NCI-H187 treated with DMSO at 0.1 percent for 48 hours (cell line): ENCODE measurements at places on chromosomes 5 and 9.

DNA sequence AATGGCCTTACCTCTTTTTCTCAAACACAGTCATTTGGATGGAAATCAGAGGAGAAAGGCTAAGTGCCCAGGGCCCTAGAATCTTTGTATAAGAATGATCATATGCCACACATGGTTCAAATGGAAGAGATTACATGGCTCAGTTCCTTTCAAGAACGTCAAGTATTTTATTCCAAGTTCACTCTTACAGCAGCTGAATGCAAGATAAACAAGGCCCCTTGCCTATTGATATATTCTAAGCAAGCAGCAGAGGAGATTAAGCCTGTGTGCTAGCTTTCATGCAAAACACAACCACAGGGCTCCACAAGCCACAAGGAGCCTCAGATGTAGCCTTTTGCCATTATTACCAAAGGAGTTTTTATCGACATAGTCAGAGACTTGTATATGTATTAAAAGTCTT lies 55.3 kb upstream of the SLCO6A1 start:
- peak; percentile 42 for DNase-seq

DNA sequence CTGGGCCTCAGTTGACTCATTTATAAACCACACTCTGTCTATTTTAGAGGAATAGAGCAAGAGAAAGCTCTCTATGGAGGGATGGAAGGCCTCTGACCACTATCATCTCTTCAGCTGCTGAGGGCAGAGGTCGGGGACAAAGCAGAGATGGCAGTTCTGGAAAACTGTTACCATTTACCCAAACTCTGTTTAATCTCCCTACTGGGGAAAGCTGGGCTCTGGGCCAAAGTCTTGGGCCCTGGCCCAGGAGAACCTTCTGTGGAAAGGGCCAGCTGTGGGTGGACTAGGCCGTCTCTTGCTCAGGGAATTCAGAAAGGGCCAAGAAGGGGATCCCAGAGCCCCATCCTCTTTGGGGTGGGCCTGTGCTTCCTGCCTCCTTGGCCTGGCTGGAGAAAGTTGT lies 100.0 kb downstream of the PSD2 start:
- no peak for DNase-seq

DNA sequence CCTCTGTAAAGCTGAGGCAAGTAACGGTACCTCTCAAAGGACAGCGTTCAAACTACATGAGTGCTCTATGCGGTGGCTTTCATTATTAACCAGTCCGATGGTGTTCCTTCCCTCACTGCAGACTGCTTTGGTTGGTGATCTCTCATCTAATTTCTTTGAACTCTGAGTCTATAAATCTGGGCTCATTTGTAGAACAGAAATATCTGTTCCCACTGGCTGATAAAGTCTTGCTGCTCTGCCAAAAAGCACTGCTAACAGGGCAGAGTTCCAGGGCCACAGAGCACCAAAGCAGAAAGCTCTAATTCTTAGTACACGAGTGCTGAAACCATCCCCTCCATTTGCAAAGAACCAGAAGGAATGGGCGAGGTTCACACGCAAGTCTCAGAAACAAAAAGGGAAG lies 81.9 kb downstream of the MED27 start:
- no peak for DNase-seq

DNA sequence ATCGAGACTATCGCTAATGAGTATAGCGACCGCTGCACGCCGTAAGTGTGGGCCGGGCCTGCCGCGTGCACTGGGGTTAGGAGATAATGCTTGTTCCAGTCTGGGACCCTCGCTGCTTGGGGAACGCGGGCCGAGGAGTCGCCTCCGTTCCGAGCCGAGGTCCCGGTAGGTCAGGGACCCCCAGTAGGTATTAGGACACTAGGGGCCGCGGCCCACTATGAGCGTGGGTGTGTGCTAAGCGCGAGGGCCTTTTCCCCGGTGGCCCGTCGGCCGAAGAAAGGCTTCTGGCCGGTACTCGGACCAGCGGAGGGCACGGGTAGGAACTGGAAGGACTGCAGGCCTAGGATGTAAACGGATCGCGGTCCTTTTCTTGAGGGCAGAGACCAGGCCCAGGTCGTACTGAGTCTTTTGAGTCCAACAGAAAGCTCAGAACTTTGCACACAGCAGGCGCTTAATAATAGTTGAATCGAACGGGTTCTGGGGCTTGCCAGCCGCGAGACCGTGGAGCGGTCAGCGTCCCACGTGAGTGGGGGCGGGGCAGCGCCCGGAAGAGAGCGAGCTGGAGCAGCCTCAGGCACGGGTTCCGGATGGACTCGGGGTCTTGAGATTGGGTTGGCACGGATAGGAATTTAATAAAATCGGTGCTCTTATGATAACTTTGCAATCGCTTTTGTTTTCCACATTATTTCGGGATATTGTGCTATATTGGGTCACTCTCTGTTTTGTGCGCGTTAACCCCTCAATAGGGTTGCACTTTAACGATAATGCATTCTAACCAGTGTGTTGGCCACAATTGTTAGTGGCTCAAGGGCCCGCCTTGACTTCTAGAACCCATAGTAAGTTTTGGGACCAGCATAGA lies 733 bp downstream of the HSPA4 start:
- DNase-seq = no peak

DNA sequence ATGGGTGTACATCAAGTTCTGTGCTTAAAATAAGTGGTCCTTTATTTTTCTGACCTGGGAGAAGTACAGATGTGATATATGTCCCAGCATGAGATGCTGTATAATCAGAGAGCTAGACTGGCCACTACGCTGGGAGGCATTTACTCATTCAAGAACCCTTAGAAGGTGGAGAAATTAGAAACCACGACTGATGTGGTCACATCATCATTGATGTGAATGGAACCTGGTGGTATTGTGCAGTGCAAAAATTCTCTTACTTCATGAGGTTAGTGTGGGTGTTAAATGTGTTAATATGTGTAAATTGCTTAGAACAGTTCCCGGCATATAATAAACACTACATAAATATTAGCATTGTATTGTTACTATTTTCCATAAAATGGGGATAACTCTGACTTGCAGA lies 69.5 kb upstream of the CKMT2 start:
- DNase-seq = no peak

DNA sequence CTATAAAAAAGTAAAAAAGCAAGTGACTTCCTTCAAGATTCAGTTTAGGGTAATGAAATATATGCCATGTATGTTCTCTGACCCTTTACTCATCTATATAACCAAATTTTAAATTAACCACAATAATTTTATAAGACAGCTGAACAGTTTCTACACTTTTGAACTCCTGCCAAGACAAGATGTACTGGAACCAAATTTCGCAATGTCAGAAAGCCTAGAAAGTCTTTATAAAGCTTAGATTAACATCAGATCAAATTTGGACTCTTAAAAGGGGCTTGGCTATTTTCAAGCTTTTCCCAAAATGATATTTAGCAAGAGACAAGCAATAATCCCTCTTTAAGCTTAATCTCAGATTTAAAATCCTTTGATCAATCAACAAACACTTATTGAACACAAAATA lies 362.6 kb downstream of the PTPRD start:
- DNase-seq = no peak

GRCh38 chr5:178336889-178337288 lies 104.3 kb upstream of the PHYKPL start:
- no peak for DNase-seq

DNA sequence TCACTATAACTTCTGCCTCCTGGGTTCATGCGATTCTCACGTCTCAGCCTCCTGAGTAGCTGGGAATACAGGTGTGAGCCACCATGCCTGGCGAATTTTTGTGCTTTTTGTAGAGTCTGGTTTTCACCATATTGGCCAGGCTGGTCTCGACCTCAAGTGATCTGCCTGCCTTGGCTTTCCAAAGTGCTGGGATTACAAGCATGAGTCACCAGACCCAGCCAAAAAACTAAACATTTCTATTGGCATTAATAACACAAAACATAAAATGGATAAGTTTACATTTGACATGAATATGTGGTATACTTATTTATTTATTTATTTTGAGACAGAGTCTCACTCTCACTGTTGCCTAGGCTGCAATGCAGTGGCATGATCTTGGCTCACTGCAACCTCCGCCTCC lies 13.6 kb upstream of the REEP5 start:
- no peak for DNase-seq

DNA sequence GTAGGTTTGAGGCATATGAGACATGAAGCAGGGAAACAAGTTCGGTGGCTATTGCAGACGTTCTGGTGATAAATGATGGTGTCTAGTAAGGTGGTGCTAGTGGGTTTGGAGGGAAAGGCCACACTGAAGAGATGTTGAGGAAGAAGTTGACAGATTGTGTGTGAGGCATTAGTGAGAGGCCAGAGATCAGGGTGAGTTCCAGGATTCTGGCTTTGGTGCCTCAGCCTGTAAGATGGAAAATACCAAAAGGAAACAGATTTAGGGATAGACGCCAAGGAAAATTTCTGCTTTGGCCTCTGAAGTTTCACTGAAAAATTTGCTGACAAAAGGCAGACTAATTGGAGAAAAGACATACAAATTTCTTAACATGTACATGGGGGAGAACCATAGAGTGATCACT lies 6.4 kb upstream of the PAIP1 start:
- no peak for DNase-seq

DNA sequence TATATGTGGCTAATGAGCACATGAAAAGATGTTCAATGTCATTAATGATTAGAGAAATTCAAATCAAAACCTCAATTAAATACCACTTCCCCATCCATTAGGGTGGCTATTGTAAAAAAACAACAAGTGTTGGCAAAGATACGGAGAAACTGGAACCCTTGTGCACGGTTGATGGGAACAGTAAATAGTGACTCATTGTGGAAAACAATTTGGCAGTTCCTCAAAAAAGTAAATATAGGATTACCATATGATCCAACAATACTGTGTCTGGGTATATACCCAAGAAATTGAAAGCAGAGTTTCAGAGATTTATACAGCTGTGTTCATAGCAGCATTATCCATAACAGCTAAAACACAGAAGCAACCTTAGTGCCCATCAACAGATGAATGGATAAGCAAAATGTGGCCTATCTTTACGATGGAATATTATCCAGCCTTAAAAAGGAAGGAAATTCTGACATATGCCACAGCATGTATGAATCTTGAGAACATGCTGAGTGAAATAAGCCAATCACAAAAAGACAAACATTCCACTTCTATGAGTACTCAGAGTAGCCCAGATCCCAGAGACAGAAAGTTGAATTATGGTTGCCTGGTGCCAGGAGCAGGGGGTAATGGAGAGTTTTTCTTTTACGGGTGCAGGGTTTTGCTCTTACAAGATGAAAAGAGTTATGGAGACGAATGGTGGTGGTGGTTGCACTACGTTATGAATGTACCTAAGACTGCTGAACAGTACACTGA lies 41.4 kb upstream of the LRRC14B start:
- DNase-seq = no peak

- no peak for DNase-seq
Measured at GRCh38 chr5:74372051-74372450, 268.5 kb downstream of the ENC1 start.

DNA sequence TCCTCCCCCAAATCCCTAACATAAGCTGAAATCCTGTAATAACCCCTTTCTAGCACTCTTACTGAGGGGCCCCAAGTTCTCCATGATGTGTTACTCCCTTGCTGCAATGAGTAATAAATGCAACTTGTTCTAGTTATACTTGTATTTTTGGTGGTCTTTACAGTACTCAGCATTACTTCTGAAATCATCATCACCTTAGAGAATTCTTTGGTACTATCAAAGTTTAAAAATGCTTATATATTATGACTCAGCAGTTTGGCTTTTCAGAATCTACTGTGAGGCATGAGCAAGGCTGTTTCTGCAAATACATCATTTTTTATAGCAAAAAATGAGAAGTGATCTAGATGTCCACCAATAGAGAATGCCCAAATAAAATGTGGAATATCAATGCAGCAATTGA lies 20.7 kb upstream of the ROPN1L start:
- no peak for DNase-seq

GRCh38 chr5:31280210-31280609 lies 86.7 kb downstream of the CDH6 start:
- DNase-seq = no peak

- DNase-seq = no peak
Measured at GRCh38 chr9:89234205-89235067, 55.8 kb upstream of the SHC3 start.

GRCh38 chr9:87392086-87392485 lies 105.6 kb upstream of the DAPK1 start:
- no peak for DNase-seq

DNA sequence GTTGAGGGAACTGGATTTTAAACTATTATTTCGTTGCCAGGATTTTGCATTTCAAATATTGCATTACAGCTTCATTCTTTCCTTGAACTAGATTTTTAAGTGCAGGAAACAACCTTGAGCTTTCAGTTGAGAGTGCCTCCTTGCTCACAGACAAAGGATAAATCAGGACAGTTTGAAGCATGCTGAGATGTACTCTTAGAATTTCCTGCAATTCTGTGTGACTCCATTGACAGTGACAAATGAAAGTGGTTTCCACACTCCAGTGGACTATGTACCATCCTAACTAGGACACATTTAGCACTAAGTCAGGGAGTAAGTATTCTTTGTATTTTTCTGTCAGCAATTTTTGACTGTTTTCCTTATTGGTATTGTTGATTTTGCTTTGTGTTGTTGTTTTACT lies 100.0 kb upstream of the PLCXD3 start:
- no peak for DNase-seq

GRCh38 chr5:98403131-98403530 lies 370.3 kb upstream of the RGMB start:
- DNase-seq = no peak

GRCh38 chr5:159096924-159097783 lies 2.6 kb downstream of the EBF1 start:
- DNase-seq = no peak

DNA sequence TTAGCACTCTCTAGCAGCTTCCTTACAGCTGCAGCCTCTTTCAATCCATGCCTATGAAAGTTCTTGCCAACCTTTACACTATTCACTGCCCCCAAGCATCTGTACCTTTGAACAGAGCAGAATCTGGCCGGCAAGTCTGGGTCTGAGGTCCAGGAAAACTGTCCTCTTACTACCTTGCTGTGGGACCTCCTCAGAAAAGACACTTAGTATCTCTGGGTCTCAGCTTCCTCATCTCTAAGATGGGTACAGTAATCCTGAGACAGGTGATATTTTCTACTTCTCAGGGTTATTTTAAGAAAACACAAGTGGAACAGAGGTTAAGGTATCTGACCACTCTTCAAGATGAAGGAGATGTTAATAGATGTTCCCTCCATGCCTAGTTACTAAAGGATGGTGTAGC lies 120.2 kb downstream of the EGFLAM start:
- DNase-seq = no peak

GRCh38 chr5:158679221-158679641 lies 420.5 kb downstream of the EBF1 start:
- DNase-seq = no peak

DNA sequence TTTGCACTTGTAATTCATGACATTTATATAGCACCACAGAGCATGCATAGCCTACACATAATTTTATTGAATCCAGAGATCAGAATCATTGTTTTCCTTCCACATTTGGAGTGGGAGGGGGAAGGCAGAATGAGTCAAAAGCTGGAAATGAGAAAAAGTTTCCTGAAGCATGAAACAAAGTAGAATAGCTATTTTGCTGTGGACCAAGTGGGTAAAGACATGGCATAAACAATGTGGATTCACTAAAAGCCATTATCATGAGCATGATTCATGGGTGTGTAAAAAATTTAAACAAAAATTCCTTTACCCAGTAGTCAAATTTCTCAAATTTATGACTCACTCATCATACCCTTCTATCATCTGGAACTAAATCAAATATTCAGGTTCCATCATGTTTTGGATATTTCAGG lies 97.9 kb downstream of the YIPF5 start:
- no peak for DNase-seq

GRCh38 chr9:89311346-89312221 lies 589 bp downstream of the CKS2 start:
- no peak for DNase-seq

- no peak for DNase-seq
Measured at GRCh38 chr5:37991301-37992299, 151.8 kb upstream of the GDNF start.
